LHCN-M2 (cell line): ENCODE measurements at places on chromosomes 4 and X.

DNA sequence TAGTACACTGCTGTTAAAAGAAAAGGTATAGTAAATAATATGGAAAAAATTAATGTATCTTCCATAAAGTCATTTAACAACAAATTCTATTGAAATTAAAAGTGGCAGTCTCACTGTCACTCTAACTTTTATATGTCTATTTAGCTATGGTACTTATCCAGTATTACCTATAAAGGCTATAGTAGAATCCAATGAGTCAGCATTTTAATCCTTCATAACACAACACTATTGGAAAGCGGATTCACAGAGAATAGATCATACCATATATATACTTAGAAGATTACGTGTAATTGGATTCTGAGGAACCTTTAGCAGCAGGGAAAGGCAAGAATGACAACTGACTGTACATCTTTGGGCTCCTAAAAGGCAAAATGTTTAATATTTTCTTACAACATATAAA is 1942.6 kb downstream of the PCDH7 start:
- no peak for DNase-seq

DNA sequence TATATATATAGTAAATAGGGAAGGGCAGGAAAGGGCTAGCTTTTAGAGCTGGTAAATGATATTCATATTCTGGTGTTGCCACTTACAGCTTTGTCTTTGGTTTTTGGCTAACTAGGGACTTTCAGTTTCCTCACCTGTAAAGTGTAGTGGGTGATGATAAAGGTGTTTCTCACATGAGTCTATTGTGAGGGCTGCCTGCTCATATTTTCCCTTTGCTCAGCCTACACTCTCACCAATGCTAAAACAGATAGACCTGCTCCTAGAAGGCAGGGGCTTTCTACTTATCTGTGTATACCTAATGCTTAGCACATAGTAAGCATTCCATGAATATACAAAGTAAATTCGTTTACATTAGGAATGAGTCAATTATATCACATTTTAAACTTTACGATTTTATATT is 137.2 kb upstream of the HS3ST1 start:
- no peak for DNase-seq

GRCh38 chrX:40082447-40083119 is 15.2 kb downstream of the BCOR start:
- DNase-seq, result no peak

DNA sequence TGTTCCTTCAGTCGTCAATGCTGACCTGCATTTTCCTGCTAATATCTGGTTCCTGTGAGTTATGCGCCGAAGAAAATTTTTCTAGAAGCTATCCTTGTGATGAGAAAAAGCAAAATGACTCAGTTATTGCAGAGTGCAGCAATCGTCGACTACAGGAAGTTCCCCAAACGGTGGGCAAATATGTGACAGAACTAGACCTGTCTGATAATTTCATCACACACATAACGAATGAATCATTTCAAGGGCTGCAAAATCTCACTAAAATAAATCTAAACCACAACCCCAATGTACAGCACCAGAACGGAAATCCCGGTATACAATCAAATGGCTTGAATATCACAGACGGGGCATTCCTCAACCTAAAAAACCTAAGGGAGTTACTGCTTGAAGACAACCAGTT is 12.6 kb downstream of the TLR8 start:
- no peak for DNase-seq

- DNase-seq, result no peak
Measured at GRCh38 chrX:46744009-46744408, 14.9 kb downstream of the SLC9A7 start.

DNA sequence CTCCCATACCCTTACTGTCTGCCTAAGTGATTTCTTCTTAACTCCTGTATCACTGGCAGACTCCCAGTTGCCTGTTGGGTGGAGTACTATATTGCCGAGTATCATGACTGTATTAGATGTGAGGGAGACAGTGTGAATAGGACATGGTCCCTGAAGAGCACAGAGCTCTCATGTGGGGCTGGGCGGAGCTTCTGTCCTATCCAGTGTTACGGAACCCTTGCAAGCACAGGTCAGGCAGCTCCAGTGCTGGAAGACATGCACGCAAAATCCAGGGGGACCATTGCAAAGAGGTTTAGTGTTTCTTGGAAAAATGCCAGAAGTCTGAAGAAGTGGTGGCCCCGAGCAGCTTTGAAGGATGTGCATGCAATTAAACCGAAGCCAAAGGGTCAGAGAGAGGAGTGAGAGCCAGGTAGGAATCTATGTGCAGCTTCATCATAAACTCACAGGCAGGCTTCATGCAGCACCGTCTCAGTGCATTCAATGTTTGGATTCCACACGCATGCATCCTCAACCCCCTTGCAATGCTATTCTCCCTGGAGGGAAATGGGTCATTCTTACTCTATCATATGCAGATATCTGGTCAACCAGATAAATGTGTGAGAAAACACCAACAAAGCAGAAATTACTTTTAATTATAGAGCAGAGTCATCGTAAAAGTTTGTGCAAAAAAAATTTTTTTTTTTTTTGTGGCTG is 49.7 kb upstream of the DHRSX start:
- DNase-seq, result no peak

- DNase-seq, result no peak
Measured at GRCh38 chrX:42771506-42772335, 6.2 kb downstream of the PPP1R2C start.
